ENCODE measurements at places on chromosomes 13 and 19.

DNA sequence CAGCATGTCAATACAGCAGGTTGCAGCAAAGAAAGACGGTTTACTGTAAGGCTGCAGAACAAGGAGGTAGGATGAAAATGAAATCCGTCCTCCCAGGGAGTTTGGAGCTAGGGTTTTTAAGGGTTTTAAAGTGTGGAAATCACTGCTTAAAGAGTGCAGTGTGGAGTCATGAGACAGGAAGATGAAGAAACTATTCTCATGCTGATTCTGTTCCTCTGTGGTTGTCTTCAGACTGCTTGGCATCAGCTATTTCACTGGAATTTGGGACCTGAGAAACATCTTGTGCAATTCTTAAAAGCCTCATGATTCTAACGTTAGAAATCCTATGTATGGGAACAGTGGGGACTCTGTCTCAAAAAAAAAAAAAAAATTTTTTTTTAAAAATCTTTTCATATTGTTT is 11.4 kb downstream of the ZNF331 start:
- DNase-seq = no peak

DNA sequence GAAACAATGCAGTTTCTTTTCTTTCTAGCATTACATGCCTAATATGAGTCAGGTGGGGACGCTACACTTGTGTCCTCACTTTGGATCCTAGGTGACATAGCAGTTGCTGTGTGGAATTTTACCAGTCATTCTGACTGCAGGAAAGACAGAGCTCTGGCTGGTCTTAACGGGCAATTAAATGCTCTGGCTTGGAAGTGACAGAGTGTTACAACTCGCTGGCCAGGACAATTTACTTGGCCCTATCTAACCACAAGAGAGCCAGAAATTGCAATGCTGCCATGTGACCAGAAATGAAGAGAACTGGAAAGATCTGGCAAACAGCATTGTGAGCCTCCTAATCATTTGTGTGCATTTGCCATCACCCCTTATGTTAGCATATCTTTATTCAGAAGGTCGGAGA is 351.1 kb downstream of the DCT start:
- peak; percentile 75 for DNase-seq

- peak; percentile 81 for DNase-seq
These were observed 624 bp downstream of the CTXN1 start for GRCh38 chr19:7925171-7925851.

DNA sequence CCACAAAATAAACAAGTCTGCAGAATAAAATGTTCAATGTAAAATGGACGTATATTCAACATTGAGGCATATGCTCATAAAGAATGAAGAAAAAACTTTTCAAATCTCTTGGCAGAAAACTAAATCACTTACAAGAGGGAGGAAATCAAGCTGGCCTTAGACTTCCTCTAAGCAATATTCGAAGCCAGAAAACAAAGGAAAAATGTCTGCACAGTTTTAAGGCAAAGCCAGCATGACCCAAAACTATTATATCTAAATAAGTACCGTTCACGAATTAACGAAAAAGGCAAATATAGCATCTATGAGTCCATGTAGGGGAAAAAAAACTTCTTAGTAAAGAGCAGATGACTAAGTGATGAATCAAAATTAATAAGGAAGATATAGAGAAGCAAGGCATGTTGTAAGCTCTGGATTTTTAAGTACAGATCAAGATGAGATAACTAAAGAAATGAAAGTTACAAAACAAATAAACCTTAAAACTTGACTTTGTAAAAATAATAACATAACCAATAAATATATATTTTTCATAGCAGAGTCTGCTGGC is 101.3 kb downstream of the KCNRG start:
- no peak for DNase-seq

DNA sequence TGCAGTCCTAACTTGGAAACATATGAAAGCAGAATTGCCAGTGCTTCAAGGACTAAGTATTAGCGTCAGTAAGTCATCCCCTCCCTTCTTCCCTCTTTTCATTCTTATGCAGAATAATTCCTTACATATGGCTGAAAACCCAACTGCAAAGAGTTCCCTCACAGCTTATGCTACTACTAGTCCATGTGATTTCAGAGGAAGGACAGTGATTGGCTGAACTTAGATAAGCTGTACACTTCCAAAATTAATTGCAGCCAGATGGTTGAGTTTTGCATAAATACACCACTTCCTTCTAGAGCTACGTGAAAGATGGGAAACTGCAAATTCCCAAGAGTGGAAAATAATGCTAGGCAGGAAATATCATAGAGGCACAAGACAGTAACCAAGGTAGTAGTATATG is 730.4 kb downstream of the OLFM4 start:
- no peak for DNase-seq

DNA sequence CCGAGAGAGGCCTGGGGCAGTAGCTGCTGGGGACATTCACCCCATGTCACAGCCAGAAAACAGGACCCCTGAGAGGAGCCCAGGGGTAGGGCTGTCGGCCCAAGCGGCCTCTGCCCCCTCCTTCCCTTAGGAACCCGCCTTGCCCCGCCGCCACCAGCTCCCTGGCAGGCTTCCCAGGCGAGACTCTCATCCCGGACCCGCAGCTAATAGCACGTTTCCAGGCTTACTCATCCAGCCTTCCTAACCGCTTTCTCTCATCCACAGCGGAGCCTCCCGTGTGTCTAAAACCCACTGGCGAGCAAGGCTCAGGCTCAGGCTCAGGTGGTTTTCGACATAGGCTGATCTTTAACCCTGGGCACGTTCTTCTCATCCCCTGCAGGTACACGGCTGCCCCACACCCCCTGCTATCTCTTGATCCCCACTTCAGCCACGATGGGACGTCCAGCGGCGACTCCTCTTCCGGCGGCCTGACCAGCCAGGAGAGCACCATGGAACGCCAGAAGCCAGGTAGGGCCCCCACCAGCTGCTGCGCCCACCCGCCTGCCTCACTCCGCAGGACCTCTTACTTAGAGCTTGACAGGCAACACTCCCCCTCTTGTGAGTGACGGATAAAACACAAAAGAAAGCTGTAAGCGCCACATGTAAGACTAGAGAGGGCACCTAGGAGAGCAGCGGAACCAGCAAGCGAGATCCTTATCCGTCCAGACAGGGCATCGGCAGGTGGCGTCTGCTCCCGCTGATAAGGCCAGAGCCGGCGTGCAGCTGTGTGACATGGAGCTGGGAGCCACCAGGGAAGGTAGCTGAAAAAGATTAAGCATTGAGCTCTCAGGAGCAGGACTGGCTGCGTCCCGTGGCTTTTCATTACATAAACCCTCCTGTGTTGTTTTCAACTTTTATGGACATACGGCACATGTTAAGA is 71.3 kb downstream of the DPF1 start:
- DNase-seq = no peak

All from tibial artery (tissue), 4 donors.